ENCODE measurements at places on chromosomes 2 and 18.

DNA sequence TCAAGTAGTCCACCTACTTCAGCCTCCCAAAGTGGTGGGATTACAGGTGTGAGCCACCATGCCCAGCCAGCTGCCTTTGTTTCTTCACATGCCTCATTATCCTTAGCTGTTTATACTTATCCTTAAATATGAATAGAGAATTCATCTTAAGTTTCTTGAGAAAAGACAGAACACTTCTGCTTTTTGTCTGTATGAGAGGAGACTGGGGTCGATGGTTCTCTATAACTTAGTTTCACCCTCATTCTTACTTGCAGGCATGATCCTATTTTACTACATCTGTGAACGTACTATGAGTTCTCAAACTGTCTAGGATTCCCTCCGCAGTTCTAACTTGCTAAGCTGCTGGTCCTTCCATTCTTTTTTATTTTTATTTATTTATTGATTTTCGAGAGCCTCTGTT, 20.4 kb downstream of the PPM1B start:
- DNase-seq: no peak

DNA sequence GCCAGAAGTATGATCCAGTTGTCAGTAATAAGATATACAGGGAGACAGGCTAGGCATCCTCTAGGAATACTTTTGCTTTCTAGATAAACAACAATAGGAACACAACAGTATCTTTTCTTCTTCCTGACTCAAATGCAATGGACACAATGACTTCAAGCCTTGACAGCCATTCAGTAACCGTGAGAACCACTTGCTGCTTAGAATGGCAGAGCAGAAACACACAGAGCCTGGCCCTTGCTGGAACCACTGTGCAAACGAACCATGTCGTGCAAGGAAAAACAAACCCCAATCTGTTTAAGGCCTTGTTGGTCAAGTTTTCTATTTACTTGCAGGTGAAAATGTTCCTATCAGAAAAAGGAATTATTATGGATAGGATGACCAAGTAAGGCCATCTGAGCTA, 18.8 kb downstream of the TRIP12 start:
- no peak for DNase-seq

- DNase-seq: no peak
Measured at GRCh38 chr18:62847081-62847480, 131.7 kb downstream of the PHLPP1 start.

GRCh38 chr2:174325373-174326160, 9.2 kb upstream of the SP9 start:
- DNase-seq: no peak

GRCh38 chr2:117723888-117724434, 90.5 kb upstream of the DDX18 start:
- DNase-seq: no peak

DNA sequence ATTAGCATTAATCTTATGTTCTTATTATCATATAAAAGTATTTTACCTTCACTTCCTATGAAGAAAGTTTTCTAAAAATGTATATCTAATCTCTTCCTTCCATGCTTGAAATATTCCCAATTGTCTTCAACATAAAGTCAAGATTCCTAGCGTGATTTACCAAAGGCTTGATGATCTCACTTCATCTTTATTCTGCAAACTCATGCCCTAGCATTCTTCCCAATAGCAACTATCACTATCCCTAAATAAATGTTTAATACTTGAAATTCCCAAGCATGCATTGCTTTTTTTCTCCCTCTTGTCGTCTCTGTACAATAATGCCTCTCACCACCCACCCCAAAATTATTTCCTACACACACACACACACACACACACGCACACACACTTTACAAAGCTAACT, 125.8 kb downstream of the VWC2L start:
- DNase-seq: no peak

- DNase-seq: no peak
Measured at GRCh38 chr18:37426586-37426985, 139.0 kb downstream of the CELF4 start.

DNA sequence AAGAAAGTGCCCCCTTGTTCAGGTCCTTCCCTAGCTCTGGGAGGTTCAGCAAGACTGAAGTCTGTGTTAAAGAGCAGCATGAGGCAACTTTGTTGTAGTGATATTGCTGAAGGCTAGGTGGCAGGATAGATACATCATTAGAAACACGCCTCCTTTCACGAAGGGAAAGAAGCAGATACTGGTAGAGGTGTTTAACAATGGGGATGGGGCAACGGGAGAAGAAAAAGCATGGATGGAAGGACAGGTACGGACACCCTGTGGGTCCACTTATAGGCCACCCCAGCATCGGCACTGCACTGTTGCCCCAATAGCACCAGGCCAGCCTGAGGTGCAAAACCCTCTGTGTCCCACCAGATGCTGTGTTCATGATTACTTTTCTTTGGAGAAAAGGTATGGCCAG, 3.5 kb upstream of the IGFBP5 start:
- no peak for DNase-seq

- DNase-seq: no peak
Measured at GRCh38 chr2:124683536-124684428, 658.7 kb downstream of the CNTNAP5 start.

- no peak for DNase-seq
Measured at GRCh38 chr2:79630060-79630459, 117.2 kb downstream of the CTNNA2 start.

DNA sequence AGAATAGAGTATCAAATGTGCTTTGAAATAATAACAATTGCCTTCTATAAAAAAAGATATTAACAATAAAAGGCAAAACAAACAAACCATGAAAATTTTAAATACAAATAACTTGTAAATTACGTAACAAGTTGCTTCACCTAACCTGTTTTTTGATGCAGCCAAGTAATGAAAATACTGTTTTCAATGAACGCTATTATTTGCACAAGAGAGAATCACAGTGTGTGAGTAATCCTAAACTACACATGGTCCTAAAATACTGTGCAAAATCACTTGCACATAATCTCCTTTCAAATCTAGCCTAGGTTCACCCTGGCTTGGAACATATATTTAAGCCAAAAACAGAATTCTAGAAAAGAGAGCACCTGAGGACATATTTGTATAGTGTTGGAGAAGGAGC, 98.9 kb downstream of the CCDC148 start:
- no peak for DNase-seq

DNA sequence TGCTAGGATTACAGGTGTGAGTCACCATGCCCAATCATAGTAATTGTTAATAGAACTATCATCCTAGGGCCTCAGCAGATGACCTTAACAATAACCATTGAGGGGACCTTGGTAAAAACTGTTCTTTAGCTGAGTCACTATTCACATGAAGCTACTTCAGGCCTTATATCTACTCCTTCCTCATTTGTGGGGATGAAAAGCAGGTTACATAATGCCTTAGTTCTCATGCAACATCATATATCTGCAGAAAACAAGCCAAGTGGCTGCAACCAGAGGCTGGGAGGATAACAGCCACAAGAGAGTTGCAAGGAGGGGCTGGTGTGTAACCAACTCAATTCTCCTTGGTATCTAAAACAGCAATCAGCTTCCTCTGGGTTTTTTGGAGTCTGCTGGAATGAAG, 445.4 kb downstream of the NBAS start:
- DNase-seq: no peak

- peak; percentile 50 for DNase-seq
Measured at GRCh38 chr18:76874642-76875389, 52.5 kb downstream of the ZNF236 start.
